Stimulated activated naive CD4-positive, alpha-beta T cell treated with Interleukin-2 at 50 U/mL for 16 hours (primary cell): ENCODE measurements at places on chromosomes 1 and 21.

- DNase-seq, result no peak
Measured at GRCh38 chr1:46277658-46278373, 25.6 kb downstream of the LRRC41 start.

- DNase-seq, result no peak
Measured at GRCh38 chr1:3651026-3651929, 1.0 kb upstream of the TP73 start.

DNA sequence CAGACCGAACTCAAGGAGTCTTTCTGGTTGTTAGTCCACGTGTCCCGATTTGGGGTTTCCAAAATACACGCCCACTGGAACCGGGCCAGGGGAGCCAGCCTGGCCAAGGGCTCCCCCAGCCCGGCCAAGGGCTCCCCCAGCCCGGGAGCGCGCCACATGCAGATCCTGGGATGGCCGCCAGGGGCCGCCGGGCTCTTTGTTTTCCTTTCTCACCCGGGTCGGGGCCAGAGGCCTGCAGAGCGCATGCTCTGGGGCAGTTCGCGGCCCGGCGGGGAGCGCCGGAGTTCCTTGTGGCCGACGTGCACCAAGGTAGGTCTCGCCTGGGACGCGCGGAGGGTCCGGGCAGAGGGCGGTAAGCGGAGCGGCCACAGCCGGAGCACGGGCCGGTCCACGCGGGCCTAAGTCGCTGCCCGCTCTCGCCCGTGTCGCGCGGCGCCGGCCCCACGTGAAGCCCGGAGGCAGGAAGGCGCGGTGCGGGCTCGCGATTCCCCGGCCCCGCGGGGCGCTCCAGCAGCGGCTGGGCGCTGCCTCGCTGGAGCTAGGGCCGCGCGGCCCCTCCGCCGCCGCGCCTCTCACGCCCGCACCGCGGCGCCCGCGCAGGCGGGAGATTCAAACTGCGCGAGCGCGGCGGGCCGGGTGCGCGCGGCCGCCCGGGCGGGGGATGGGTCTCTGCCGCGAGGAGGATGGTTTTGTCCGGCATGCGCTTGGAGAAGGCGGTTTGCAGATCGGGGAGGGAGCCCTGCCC, 12.3 kb downstream of the RCC1 start:
- peak; percentile 83 for DNase-seq

DNA sequence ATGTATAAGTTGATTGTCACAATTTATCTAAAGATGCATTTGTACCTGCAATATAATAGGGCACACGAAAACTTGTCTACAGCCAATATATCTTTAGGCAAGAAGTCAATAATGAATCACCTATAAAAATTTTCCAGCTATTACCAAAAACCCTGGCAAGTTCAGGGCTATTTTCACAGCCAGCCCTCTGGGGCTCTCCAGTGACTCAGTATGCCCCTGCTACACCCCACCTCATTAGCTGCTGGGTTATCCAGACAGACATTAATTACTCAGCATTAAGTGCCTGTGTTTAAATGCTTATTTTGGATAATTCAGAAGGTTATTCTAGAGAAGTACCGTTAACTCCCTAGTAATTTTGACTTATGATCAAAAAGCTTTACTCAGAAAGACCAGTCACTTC, 220.2 kb downstream of the TBX15 start:
- no peak for DNase-seq

DNA sequence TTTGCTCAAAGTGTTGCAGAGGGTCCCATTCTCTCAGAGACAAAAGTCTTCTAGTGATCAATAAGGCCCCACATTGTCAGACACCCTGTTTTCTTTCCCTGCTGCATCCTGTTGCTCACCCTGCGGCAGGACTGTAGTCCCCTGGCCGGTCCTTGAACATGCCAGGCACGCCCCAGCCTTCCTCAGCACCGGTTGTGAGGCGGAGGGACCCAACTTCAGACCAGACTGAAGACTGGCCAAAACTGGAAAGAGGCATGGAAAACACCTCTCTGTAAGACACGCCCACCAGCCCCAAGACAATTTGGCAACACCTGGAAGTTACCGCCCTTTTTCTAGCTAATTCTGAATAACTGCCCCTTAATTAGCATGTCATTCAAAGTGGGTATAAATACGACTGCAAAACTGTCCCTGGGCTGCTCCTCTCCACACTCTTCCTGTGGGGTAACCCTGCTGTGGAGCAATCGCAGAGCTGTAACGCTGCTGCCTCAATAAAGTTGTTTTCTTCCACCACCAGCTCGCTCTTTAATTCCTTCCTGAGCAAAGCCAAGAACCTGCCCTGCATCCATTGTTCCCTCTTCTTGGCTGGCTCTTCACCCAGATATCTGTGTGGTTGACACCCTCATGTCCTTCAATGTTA, 23.8 kb downstream of the PLA2G2A start:
- no peak for DNase-seq

DNA sequence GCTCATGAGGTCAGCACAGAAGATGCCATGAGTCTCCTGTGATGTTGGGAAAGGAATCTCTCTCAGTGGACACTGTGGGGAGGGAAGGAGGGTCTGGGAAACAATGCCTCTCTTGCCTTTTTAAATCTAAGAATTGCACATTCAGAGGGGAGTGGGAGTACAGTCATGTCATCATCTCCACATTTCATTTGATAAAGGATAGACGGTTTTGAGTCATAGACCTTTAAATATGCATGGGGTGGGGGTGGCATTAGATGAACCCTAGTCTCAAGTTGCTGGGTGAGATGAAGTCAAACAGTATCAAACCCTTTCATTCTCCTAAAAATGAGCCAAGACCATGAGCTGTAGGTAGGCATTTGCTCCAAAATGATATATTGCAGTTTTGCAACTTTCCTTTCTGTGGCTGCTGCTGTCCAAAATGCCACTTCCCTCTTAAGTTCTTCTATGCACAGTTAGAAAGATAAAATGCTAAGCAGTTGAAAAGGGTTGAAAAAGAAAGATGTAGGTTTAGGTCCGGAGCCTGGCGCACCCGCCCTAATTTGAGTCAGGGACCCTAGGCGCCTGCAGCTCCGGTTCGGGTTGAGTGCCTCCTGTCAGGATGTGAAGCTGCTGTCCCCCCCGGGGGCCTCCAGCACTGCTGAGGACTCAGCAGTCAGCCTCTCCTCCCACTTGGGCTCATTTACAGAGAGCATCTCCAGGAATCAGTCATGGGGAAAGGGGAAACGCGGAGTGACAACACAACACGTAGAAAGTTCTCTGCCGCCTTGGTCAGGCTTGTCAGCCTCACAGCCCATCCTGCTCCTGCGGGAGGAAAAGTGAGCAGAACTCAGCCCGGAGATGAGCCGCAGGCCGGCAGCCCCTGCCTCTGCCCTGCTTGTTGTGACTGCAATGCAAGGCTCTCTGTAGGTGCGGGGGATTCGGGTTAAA, 479.3 kb upstream of the RUNX1 start:
- DNase-seq, result peak; percentile 34

GRCh38 chr1:188769181-188769580, 1708.5 kb downstream of the BRINP3 start:
- DNase-seq, result no peak

DNA sequence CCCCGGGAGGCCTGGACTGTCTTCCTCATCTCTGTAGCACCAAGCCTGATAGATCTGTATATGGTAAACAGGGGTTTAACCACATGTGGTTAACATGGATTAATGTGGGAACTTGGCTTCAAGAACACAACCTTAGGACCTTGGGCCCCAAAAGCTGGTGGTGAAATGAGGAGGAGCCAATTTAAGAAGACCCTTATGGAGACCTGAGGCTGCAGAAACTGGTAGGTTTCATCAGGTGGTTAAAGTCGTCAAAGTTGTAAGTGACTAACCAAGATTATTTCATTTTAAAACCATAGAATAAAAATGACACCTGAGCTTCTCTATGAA, 14.0 kb downstream of the THEMIS2 start:
- no peak for DNase-seq

- no peak for DNase-seq
Measured at GRCh38 chr21:43985690-43986251, 26.3 kb upstream of the TRAPPC10 start.

GRCh38 chr1:34328281-34328799, 151.6 kb downstream of the C1orf94 start:
- no peak for DNase-seq

- no peak for DNase-seq
Measured at GRCh38 chr1:234729561-234730474, 119.8 kb upstream of the IRF2BP2 start.

- no peak for DNase-seq
Measured at GRCh38 chr1:47399138-47399845, 16.8 kb upstream of the FOXE3 start.

DNA sequence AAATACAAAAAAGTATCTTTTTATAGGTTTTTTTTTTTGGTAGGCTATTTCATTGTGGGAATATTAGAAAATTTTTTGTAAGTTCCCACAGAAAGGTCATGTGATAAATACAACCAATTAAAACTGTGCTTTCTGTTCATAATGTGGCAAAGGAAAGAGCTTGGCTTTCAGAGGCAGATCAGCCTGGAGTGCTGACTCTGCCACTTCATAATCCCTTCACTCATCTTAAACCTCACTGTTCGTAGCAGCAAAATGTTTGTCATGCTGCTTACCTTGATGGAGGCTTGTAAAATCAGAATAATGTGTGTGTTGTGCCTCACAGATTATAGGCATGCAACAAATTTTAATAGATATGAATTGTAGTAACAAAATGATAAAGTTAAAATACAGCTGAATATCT, 176.8 kb downstream of the ZP4 start:
- no peak for DNase-seq

- DNase-seq, result no peak
Measured at GRCh38 chr21:32712043-32712442, 15.8 kb downstream of the SYNJ1 start.

GRCh38 chr1:25692560-25692959, 76.0 kb downstream of the MAN1C1 start:
- DNase-seq, result no peak

GRCh38 chr1:183027031-183027430, 3.8 kb downstream of the LAMC1 start:
- no peak for DNase-seq

- DNase-seq, result no peak
Measured at GRCh38 chr1:13469343-13469742, 44.5 kb downstream of the LRRC38 start.

DNA sequence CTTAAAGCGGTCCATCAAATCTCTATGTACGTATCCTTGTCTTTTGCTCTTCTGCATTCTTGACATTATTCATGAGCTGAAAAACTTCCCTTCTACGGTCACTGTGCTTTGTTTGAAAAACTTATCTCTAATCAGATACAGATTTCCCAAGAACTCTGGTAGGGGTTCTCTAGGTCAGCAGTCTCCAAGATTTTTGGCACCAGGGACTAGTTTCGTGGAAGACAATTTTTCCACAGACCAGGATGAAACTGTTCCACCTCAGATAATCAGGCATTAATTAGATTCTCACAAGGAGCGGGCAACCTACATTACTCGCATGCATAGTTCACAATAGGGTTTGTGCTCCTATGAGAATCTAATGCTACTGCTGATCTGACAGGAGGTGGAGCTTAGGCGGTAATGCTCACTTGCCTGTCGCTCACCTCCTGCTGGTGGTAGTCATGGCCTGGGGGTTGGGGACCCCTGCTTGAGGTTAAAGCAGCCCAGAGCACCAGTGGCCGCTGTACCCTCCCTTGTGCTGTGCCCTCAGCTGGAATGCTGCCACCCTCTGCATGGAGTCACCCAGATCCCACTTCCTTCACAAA, 30.8 kb downstream of the AK2 start:
- no peak for DNase-seq

DNA sequence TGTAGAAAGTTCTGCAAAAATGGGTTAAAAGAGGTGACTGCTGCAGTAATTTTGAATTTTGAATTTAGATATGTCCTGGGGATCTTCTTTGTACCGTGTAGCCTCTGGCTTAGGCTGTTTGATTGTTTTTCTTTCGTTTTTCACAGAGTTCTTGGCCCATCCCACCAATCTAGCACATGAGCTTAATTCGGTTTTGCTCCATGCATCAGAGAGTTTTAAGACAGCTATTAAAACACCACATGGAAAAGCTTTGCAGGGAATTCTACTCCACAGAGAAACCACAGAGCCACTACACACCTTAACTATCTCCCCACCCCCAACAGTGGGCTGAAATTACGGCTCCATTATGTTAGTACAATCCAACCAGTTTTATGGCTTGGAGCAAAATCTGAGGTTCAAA, 25.5 kb downstream of the SPAG17 start:
- DNase-seq, result no peak

DNA sequence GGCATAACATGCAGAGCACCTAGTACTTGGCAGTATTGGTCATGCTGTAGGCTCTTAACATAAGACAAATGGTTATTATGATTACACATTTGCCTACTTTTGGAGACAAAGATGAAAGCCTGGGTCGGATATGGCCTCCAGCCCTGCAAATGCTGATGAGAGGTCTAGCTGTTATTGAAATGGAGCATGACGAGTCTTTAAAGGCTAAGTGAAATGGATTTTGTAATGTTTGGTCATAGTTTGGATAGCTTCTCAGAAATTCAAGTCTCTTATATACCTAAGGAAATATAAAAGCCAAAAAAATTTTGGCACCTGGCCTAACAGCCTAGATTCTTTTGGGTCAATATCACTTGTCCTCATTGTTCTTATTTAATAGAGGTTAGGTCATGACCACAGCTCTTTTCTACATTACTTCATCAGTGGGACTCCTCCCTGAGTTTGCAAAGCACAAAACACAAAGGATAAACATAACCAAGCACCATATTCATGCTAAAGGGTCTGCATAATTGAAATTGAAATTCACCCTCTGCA, 69.2 kb upstream of the WLS start:
- DNase-seq, result no peak

GRCh38 chr1:231665101-231665500, 38.5 kb downstream of the DISC1 start:
- no peak for DNase-seq
